ENCODE measurements at places on chromosomes 16 and 17.

DNA sequence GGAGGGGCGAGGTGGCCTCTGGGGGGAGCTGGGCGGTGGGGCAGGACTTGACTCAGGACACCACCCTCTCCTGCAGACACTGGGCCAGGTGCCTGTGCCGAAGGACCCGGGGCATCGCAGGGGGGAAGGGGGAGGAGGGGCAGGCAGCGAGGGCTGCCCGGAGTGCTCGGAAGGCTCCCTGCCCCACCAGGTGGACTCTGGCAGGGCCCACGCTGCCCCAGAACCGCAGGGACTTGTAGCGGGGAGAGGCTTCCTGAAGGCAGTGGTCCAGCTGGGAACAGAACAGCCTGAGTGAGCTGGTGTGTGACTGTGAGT lies 4.4 kb upstream of the HCRT start:
- no peak for DNase-seq

DNA sequence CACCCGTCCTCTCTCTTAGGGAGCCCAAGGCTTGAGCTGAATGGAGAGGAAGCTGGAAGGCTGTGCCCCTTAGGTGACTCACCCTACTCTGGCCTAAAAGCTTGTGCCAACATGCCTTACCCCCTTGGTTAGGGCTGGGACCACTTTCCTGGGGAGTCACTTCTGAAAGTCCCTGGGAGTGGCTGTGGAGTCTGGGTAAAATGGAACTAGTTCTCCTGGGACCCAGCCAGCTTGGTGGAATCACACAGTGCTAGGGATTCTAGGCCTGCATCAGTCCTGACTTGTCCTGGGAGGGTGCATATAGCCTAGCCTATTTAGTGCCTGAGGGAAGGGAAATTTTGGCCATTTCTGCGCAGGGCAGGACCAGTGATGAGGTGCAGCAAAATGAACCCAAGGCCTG lies 10.5 kb downstream of the MMP28 start:
- DNase-seq = no peak

DNA sequence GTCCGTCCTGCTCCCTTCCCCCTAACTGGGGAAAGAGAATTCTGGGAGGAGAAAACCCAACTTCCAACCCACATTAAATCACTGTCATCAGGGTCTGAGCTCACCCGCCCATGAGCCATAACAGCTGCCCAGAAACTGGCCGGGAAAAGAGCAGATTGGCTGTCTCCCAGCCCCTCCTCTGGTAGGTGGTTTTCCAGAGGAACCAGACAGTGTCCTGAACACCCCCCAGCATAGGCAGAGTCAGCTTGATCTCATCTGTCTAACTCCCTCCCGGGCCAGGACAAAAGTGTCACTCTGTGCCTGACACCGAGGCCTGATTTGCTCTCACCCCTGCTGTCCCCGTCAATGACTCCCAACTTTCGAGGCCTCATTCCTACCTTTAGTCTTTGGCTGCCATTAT lies 197.0 kb downstream of the AXIN2 start:
- DNase-seq = no peak

- DNase-seq = no peak
Observed at GRCh38 chr17:66526827-66527226, 224.4 kb downstream of the PRKCA start.

GRCh38 chr17:16887523-16888095 lies 84.3 kb downstream of the TNFRSF13B start:
- no peak for DNase-seq

DNA sequence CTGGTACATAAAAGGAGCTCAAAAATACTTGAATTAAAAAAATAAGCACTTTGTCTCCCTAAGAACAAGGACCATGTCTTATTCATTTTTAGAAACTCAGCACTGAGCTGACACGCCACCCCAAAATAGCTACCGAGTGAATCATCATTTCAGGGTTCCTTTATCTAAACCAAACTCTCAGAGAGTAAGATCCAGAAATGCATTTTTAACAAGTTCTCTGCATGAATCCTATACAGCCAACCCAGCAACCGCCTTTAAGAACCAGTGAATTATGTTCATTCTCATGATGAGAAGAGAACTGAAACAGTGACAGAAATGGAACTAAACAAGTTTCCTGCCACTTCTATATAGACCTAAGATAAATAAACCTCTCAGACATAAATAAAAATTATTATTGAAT lies 8.7 kb downstream of the C16orf87 start:
- DNase-seq = peak; percentile 21

DNA sequence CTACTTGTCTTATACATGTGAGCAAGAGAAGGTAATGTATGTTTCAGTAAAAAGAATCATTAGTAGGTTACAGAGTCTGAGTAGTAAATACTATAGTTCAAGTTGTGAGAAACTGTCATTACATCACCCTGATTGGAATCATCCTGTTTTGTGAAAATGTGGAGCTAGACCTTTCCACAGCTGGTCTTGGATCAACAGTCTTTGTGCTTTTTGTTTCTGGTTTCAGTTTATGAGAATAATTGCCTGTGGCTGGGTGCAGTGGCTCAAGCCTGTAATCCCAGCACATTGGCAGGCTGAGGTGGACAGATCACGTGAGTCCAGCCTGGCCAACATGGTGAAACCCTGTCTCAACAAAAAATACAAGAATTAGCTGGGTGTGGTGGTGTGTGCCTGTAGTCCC lies 19.7 kb upstream of the SHISA9 start:
- no peak for DNase-seq

Data from stimulated activated CD4-positive, alpha-beta T cell treated with anti-CD3 and anti-CD28 coated beads, Interleukin-1b, Interleukin-23, amount 100 ng/mL, for 24 hours (primary cell).